HS-27A (cell line): ENCODE measurements at places on chromosomes 4 and X.

DNA sequence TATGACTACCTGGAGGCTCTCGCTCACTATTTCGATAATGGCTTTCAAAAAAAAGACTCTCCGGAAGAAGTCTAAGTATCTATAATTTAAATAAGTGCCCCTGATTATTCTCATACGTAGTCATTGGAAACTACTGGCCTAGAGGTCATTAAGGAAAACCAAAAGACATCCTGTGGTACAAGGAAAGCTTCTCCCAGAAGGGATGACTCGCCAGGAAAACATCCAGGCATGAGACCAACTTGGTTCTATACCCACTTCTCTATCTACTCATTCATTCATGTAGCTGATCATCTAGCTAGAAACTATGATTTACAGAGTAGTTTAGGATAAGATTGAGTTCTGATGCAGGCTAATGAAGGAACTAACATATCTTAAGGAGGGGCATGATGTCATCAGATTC, 37.7 kb downstream of the SOX3 start:
- DNase-seq, result no peak

DNA sequence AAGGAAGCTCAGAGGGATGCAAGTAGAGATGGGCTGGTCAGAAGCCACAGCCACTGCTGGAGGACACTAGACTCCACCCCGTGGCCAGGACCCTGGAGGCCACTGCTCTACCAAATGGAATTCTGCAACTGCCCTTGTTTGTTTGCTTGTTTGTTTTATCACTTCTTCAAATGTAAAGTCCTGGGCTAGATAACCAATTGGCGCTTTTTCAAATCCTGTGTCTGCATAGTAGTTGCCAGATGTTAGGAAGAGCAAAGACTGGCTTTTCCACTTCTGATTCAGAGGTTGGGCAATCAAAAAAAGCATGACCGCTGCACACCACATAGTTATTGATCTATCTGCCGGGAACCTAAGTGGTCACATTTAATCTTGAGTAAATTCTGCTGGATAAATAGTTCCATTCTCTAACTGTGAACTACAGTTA, 255.2 kb upstream of the SFRP2 start:
- DNase-seq, result no peak

GRCh38 chr4:182826391-182826790, 90.8 kb downstream of the DCTD start:
- DNase-seq, result no peak

GRCh38 chrX:100946299-100946927, 17.7 kb upstream of the XKRX start:
- no peak for DNase-seq

- peak; percentile 14 for DNase-seq
Measured at GRCh38 chr4:73883306-73883705, 14.1 kb downstream of the CXCL1 start.

DNA sequence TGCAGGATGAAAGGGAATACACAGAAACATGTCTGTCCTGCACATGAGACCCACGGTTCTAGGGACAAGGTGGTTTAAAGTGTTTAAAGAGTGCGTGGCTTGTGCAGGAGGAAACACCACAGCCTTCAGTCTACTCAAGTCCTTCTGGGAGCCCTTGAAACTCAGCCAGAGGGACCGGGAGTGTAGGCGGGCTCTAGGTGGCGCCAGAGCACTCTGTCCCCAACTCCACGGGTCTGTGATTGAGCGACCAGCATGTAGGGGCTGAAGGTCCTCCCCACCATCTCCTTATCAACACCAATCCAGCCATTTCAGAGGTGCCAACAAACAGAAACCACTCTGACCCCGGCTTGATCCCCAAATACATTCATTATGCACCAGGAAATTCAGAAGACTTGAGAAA, 82.0 kb upstream of the CLDN34 start:
- DNase-seq, result no peak

- DNase-seq, result no peak
Measured at GRCh38 chrX:130691576-130691975, 211.4 kb downstream of the ENOX2 start.
